OCI-M1 (cell line): ENCODE measurements at places on chromosomes 5 and 9.

- DNase-seq = no peak
Observed at GRCh38 chr5:101580591-101580990, 677.5 kb upstream of the ST8SIA4 start.

DNA sequence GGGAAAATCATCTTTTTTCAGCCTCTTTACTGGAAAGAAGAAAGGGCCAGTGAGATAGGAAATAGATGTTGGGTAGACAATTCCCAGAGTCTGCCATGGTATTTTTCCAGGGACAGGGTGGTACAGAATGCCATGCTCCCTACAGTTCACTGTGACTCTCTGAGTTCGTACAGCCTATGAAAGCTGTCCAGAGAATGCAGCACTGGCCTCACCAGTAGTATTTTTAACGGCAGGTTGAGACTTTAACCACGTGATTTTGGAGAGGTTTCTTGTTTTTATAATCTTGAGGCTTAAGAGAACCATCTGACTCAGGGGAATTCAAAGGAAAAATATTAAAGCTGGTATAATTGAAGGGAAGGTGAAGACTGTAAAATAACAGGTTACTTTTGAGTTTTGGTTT, 10.1 kb upstream of the ZNF474 start:
- DNase-seq = no peak

GRCh38 chr5:8316608-8317280, 447.8 kb downstream of the MTRR start:
- no peak for DNase-seq

- DNase-seq = no peak
Observed at GRCh38 chr9:127136081-127136879, 13.8 kb upstream of the ANGPTL2 start.

- no peak for DNase-seq
Observed at GRCh38 chr9:127482662-127483061, 31.4 kb downstream of the LRSAM1 start.

DNA sequence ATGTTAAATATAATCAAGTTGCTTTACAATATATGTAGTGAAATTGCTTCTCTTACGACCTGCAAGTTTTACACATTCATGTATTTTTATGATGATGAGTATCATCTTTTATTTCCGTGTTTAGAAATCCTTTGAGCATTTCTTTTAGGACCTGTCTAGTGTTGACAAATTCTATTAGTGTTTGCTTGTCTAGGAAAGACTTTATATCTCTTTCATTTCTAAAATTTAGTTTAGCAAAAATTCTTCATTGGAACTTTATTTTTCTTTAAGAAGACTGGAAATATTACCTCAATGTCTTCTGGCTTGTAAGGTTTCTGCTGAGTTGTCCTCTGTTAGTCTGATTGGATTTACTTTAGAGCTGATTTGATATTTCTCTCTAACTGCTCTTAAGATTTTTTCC, 920.9 kb upstream of the CTNND2 start:
- no peak for DNase-seq

GRCh38 chr9:23826120-23826629, at the start of gene ELAVL2:
TSS of gene ELAVL2 (minus strand) at chr9:23826240. CDS start at chr9:23762234, 64,006 bp downstream.
- no peak for DNase-seq

DNA sequence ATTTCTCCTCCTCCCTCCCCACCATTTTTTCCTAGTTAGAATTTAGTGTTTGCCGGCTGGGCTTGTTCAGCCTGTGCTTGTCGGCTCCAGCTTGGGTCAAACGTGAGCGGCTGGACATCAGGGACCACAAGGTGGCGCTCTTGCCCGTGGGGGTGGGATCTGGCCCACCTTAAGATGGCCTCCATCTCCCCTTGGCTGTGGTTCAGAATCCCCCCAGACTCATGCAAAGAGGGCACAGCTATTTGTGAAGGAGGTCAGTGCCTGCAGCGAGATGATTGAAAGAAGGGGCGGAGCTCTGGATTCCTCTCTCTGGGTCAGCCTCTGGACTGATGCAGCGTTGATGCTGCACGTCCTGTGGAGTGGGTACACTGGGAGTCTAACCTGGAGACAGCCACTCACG, 283.3 kb upstream of the TUT7 start:
- peak; percentile 17 for DNase-seq

GRCh38 chr5:85533341-85534047, 1084.2 kb upstream of the COX7C start:
- DNase-seq = no peak

DNA sequence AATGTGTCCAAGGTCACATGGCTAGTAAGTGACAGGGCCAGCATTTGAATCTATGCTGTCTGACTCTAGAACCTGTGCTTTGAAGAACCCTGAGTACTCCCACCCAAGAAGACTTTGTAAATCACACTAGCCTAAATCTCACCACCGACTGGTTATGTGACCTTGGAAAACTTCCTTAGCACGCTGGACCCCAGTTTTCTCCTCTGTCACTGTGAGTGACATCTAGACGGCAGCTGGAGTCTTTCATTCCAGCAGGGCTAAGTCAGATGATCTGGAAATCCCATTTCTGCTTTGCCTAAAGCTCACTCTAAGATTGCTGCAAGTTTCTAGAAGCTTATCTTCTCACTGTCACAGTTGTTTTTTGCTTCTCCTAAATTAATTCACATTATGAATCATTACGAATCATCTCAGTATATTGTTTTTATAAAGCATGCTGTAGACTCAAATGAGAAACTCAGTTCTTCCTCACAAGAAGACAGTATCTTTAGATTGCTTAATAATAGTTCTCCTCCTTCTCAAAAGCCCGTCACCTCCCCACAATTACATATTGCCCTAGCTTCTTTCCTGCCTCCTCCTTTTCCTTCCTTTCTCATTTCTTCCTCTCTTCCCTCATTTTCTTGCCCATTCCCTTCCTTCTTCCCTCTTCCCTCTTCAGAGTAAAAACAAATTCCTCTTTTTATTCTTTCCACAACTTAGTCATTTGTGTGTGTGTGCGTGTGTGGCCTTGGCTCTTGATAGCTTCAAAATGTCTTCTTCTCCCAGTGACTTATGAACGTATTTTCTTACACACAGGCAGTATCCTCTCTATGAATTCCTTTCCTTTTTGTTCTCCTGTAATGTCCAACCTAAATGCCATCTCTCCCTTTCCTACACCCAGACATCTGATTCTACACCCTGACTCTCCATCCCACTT, 16.8 kb downstream of the ALDOB start:
- no peak for DNase-seq

DNA sequence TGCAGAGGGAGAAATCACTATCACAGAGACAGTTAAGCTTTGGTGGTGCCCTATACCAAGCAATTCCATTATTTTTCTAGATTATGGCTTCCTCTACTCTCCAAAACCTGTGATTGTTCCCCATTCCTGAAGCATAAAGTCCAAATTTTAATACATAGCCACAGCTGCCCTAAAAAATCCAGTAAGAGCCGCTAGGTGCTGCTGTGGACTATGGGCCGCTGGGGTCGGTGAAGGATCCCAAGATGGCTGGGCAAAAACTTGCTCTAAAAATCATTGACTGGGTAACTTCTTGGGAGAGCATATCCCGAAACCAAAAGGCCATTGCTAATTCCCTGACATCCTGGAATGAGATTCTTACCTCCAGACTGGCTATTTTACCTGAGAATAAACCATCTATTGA, 245.3 kb downstream of the NFIB start:
- peak; percentile 27 for DNase-seq

DNA sequence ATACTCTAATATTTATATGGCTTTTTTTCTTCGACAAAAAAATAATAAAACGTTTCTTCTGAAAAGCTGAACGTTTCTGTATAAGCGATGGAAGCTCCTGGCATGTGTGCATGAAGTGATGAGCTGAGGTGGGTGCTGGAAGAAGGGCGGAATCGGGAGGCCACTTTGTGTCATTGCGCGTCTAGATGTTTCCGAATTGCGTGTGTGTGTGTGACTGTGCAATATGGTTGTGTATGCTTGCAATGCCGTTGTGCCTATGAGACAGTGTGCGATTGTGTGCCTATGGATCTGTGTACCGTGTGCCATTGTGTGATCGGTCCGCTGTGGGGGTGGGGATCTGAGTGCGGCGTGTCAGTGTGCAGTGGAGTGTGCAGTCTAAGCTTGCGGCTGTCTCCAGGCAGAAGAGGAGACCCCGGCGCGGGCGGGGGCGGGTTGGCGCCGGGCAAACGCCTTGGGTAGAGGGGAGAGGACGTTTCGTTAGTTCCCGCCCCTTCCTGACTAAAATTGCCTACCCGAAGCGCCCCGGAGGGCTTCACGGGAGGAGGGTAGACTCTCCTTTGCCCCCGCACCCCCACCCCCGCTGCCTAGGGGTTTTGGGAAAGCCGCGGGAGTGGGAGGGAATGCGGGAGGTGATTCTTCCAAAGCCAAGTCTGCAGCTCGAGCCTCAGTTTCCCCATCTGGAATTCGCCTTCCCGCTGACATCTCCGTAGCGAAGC, 24.2 kb downstream of the PCDHGC5 start:
- no peak for DNase-seq

DNA sequence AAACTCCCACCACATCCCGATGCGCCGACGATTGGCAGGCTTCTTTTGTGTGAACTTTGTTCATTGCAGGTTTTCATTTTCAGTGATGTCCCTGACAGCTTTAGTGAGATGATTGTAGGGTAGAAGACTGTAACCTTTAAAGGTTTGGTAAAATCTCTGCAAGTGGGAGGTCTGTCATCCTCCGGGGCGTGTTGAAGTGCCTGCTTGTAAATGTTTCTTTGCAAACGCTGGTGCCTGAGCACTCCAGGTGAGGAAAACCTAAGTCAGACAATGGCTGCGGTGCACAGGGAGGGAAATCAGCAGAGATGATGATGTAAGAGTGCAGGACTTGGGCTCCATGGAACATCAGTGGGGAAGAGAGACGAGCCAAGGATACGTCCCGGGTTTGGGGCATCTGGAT, 228.1 kb downstream of the DRD1 start:
- no peak for DNase-seq
